ENCODE measurements at places on chromosomes 6 and 20.

DNA sequence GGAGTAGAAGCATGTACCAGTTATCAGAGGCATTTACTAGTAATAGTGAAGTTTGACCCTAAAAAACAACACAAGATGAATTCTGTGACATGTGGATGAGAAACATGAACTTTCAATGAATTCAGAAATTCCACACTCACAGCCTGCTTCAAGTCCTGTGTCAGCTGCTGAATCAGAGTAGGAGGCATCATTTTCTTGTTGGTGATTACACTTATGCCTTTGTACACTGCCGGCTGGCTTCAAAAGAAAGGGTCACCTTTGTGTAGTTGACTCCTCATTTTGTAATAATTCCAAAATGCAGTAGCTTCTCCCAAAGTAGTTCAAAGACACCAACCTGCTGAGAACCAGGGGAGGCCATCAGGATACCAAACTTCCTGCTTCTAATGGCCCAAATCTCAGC, 165.5 kb downstream of the BACH2 start:
- no peak for DNase-seq

GRCh38 chr6:159788276-159788675, 1.1 kb downstream of the TCP1 start:
- no peak for DNase-seq

DNA sequence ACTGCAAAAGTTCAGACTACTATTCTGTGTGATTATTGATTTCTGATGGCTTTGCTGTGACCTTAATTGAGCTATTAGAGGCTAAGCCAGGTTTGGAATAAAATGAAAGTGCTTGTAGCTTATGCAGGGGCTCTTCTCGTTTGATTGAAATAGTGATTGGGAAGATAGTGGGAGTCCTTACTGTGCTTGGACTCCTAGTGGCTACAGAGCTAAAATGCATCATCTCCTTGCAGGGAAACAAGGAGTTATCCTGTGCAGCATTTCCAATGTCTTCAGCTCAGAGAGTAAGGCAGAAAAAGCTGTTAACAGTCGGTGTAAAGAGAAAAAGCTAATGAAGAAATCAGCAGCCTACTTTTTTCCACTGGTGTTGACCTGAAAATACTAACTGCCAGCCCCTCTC, 173.5 kb downstream of the SLC35F1 start:
- DNase-seq, result peak; percentile 3

GRCh38 chr6:16747232-16748024, 13.8 kb downstream of the ATXN1 start:
- DNase-seq, result no peak

GRCh38 chr6:81669445-81669844, 83.0 kb downstream of the TENT5A start:
- DNase-seq, result no peak

DNA sequence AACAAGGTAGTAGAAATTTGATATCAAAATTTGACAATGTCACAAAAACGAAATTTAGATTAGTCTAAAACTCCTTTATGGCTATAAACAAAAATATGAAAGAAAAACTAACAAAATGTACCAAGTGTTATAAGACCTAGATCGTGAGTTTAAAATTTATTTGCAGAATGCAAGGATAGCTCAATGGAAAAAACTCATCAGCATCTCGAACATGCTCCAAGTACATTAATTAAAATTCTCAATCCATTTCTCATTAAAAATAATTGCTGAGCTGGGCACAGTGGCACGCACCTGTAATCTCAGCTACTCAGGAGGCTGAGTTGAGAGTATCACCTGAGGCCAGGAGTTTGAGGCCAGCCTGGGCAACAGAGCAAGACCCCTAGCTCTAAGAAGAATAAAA, 70.8 kb downstream of the MAP3K5 start:
- no peak for DNase-seq

- peak; percentile 36 for DNase-seq
Observed at GRCh38 chr6:147506704-147507114, 1.8 kb upstream of the SAMD5 start.

DNA sequence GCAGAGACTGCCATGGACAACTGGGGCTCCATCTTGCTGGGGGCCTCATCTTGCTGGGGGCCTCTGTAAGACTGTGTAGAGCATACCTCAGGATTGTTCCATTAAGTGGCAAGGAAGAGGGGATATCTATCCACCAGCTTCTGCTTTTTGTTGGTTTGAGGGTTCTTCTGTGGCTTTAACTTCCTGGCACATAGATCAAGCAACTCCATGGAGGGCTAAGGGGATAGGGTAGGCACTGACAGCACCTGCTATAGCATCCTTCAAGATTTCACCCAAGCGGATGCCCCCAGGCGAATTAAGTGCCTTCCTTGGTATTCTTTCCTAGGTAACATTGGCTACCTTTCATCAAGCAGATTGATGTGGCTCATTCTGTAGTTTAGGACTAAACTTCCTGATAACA, 3.8 kb upstream of the LRRN4 start:
- DNase-seq, result no peak

DNA sequence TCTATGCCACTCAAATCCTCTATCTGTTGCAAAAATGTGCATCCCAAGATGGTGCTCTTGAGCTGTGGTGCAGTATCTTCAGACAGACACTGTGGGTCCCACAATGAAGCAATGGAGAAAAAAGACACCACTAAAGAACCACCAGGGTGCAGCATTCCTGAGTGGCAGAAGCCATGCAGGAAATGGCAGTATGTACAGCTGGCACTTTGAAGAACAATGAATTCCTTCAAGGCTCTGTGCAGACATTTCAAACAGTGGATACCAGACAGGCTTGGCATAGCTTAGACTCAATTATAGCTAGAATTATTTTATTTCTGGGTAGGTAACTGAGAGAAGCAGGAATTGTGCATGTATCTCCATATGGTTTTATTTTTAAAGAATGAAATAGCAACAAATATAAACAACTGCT, 24.0 kb upstream of the HDAC2 start:
- peak; percentile 86 for DNase-seq

DNA sequence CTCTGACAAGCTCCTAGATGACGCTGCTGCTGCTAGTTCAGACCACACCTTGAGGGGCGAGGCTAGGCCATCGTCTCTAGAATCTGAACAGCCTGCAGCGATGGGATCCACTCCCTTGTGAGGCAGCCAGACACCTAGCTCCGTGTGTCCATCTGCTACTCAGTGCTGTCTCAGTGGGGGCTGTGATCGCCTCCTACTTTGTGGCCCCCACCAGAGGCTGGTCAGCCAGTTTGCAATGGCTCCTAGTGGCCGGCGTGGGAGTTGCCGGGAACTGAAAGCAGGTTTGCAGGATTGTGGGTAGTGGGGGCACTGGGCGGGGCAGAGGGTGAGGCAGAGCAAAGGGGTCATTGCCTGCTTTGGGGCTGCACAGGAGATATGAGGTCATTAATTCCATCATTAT, 2.8 kb downstream of the CCN5 start:
- no peak for DNase-seq

DNA sequence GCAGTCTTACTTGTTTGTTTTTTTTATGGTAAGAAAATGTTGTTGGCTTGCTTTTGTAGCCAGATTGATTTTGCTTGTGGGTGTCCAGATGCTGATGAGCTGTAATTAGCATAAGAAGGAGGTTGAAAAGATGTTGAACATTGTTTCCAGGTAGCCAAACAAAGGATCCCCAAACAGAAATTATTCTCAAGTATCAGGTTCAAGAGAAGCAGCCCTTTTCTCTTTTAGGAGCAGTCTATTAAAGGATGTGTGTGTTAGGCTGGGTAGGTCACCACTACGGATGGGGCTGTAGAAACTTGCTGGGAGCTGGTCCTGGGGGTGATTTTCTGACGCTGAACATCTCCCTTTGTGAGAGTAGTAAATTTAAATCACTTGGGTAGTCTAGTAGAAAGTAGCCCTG, 86.9 kb upstream of the VSTM2L start:
- no peak for DNase-seq

- DNase-seq, result no peak
Observed at GRCh38 chr20:37356387-37356786, 10.4 kb downstream of the SRC start.
